ENCODE measurements at places on chromosomes 3 and 15.

DNA sequence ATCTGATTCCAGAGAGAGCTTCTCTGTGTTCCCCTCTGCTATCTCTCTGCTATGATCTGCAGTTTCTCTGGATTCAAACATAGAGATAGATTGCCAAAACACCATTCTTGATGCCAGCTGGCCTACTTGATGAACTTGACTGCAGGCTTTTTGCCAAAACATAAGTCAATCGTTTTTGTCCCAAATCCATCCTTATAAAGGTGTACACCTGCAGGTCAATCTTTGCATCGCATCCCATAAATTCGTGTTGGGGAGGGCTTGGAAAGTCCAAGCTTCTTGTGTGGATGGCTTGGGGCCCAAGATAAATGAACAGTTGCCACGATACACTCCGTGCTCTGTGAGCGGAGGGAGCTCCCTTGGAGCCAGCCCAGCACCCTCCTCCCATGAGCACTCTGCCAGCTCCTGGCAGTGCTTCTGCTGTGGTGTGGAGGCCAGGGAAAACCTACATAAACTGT is 2.7 kb downstream of the CERS3 start:
- H3K4me1 ChIP-seq: peaks cover 7% of the 10 kb centered on the region
- no peaks in the 10 kb centered on the region for H3K36me3 ChIP-seq
- no peak for DNase-seq
- no peaks in the 10 kb centered on the region for H3K27me3 ChIP-seq
- H3K4me3 ChIP-seq: no peak overlapping the region
- no peak overlapping the region for H3K27ac ChIP-seq

DNA sequence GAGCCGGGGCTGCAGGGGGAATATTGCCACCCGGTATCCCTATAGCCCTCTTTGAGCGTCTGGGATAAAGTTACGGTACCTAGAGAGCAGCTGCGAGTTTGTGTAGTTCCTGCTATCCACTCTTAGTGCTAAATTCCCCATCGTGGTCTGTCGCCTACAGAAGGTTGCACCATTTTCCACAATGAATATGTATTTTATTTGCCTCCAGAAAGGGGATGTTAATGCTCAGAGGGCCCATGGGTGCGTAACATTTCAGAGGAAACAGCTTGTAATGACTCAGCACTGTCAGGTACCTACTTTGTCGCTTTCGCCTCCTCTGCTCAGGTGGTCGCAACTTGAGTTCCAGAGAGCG is 1.1 kb downstream of the SLCO3A1 start:
- peak overlapping the region; percentile 81 for H3K4me3 ChIP-seq
- H3K27ac ChIP-seq: peak overlapping the region; percentile 91
- H3K36me3 ChIP-seq: no peaks in the 10 kb centered on the region
- H3K27me3 ChIP-seq: no peaks in the 10 kb centered on the region

- peak overlapping the region; percentile 85 for H3K27ac ChIP-seq
- no peaks in the 10 kb centered on the region for H3K36me3 ChIP-seq
- peak; percentile 93 for DNase-seq
- H3K27me3 ChIP-seq: no peaks in the 10 kb centered on the region
- H3K4me3 ChIP-seq: peak overlapping the region; percentile 73
These were observed 154.4 kb downstream of the PGPEP1L start for GRCh38 chr15:98853161-98853560.

- no peaks in the 10 kb centered on the region for H3K27me3 ChIP-seq
- no peak for DNase-seq
- no peaks in the 10 kb centered on the region for H3K4me1 ChIP-seq
- H3K4me3 ChIP-seq: no peak overlapping the region
- no peak overlapping the region for H3K27ac ChIP-seq
- no peaks in the 10 kb centered on the region for H3K36me3 ChIP-seq
These were observed 65.4 kb downstream of the RASGRF1 start for GRCh38 chr15:79025201-79025600.

DNA sequence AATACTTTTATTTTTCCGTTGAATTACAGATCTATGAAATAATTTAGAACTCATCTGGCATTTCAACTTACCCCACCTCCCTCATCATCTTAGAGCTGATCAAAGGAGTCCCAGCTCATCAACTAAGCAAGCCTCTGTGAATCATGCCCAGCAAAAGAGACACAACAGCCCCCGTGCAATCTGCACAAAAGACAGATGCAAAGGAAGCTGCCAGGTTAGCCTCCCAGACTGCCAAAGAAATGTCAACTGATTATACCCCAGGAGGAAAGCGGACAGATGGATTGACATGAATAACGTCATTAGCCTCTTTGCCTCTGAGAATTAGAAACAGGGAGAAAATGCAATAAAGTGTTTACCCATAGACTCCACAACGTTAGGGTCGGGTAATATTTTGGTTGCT is 75.0 kb downstream of the GABRB3 start:
- H3K4me3 ChIP-seq: no peak overlapping the region
- H3K27me3 ChIP-seq: no peaks in the 10 kb centered on the region

DNA sequence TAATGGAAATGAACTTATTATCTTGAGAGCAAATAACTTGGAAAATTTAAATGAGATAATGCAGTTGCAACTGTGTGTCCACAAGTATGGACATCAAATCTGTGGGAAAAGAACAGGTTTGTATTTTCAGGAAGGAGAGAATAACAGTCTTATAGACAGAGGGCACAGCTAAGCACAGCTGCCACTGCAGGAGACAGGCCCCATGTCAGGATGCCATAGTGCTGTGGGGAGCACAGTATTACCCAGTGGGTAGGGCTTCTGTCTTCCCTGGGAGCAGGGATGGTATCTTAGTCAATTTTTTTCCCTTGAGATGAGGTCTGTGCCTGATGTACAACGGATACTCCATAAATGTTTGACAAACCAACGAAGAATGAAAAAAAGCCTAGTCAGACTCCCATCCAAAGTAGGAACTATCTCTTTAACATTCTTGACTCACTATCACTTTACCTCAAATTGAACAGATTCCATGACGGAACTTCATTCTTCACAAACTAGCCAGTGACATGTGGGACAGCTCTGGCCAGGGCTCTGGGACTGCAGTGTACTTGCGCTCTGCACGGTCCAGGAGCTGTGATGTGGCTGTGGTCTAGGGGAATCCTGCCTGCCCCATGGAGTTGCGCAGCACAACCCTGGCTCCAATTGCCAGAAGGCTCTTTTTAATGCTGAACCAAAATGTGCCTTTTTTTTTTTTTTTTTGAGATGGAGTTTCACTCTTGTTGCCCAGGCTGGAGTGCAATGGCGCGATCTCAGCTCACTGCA is 48.3 kb downstream of the PARP14 start:
- no peak for DNase-seq
- H3K36me3 ChIP-seq: peaks cover 43% of the 10 kb centered on the region
- no peaks in the 10 kb centered on the region for H3K27me3 ChIP-seq

All from left lung (tissue), 14 donors.